GM13977 (cell line): ENCODE measurements at places on chromosomes 3 and 15.

GRCh38 chr15:70247281-70247680, 149.6 kb upstream of the TLE3 start:
- no peak for DNase-seq

DNA sequence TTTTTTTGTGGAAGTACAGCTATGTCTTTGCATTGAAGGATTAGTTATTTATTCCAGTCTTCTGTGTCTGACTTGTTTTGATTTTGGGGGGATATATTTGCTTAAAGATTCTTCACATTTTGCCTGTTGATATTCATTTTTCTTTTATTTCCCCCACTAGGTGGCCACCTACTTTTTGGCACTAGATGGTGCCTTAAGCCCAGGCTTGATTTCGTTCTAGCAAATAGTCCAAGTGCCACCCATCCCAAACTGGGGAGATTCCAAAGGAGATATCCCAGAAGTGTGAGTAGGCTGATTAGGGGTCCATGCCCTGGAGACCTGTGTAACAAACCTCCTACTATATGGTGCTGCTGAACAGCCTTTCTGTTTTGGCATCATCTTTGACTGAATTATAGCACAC, 80.0 kb upstream of the SPATA16 start:
- DNase-seq: no peak

DNA sequence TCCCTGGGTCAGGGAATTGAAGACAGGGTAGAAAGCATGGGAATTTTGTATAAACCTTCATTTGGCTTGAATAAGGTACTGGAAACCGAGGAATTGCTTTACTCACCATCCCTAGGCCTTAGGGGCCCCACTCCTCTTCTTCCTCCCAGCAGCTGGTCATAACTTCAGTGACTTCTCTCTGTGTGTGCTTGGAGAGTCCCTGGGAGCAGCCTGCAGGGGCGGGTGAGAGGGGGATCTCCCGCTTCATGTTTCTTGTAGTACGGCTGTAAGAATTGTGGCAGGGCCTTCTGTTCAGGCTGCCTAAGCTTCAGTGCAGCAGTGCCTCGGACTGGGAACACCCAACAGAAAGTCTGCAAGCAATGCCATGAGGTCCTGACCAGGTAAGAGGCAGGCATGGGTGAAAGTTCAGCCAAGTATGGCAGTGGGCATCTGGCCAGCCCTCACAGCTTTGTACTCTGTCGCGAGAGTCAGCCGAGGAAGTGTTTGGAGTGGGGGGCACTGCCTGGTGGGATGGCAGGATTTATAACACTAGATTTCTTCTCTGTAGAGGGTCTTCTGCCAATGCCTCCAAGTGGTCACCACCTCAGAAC, 1.7 kb upstream of the DNAJC17 start:
- peak; percentile 46 for DNase-seq

- DNase-seq: no peak
These were observed 135.7 kb downstream of the LRIG1 start for GRCh38 chr3:66365080-66365479.

DNA sequence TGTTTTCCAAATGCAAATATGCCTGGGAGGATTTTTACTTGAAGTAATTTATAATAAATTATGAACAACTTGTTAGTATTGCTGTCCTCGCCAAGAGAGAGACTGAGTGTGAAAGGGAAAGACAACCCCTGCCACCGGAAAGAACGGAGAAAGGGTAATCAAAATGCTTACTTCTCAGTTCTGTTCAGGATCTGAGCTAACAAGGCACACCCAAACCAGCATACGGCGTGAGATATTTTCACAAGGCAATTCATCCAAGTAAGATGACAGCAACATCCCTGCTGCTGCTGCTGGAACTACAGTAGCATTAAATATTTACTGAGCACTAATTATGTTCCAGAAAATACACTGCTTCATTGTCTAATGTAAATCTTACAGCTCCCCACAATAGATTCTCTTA, 96.1 kb downstream of the KBTBD8 start:
- DNase-seq: no peak

GRCh38 chr3:45211466-45212094, 14.5 kb downstream of the TMEM158 start:
- no peak for DNase-seq

GRCh38 chr15:47194718-47195117, 522.6 kb upstream of the SEMA6D start:
- DNase-seq: no peak

DNA sequence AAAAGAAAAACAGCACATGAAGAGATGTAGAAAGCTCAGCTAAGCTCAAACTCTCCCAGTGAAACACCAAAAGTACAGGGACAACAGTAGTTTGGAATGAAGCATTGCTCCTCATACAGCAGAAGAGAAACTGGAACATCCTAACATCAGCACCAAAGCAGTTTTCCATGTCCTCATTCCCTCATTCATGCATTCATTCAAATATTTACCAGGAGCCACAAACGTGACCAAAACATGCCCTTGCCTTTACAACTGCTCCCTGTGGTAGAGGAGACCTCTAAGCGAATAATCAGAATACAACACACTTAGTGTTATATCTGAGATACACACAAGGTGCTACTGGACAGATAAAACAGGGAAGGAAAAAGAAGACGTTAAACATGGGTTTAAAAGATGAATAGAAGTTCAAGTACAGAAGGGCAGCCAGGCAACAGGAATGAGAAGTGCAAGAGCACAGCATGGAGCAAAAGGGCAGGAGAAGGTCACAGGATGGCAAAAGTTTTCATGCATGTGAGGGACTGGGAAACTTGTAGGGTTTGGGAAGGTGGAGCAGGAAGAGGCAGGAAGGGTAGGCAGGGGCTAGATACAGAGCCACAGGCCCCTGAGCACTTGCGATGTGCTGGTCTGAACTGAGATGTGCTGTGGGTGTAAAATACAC, 58.5 kb upstream of the LMCD1 start:
- DNase-seq: no peak

- no peak for DNase-seq
These were observed 1.0 kb upstream of the RNF7 start for GRCh38 chr3:141737093-141737492.

- DNase-seq: no peak
These were observed 38.7 kb downstream of the ZBTB38 start for GRCh38 chr3:141407047-141407446.

GRCh38 chr15:90550919-90551318, 21.2 kb downstream of the CRTC3 start:
- DNase-seq: peak; percentile 27

- DNase-seq: no peak
These were observed 120.0 kb downstream of the SLCO3A1 start for GRCh38 chr15:91973481-91973880.

DNA sequence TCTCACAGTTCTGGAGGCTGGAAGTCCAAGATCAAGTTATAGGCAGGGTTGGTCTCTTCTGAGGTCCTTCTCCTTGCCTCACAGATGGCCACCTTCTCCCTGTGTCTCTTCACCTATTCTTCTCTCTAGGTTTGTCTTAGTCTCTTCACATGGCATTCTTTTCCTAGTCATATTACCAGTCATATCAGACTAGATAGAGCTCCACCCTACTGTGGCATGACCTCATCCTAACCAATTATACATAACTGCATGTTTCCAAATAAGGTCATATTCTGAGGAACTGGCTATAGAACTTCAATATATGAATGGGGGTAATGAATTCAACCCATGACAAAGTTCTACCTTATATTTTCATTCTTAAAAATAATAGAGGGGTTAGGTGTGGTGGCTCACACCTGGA, 196.4 kb upstream of the UBE3A start:
- DNase-seq: no peak

DNA sequence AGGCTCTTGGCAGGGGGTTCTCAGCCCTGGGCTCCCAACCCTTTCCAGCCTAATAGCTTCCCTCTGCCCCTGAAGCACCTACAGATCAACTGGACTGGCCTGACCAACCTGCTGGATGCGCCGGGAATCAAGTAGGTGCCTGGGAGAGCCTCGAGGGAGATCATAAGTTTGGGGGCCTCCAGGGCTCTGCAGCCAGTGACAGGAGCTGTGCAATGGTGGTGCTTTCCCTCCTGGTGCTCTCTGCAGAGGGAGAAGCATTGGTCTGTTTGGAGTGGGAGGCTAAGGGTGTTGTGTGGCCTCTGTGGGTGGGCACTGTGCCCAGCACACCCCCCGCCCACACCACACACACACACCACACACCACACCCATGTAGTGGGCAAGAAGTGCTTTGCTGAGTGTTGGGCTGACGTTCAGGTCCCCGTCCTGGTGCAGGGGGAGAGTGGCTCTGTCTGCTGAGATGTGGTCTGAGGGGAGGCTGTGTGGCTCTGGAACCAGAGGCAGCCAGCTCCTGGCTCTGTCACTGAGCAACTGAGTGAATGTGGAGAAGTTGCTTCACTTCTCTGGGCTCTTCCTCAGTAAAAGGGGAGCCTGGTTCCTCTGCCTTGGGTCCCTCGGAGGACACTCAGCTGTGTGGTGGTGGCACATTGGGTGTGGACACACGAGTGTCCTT, 26.3 kb downstream of the ESYT3 start:
- no peak for DNase-seq

DNA sequence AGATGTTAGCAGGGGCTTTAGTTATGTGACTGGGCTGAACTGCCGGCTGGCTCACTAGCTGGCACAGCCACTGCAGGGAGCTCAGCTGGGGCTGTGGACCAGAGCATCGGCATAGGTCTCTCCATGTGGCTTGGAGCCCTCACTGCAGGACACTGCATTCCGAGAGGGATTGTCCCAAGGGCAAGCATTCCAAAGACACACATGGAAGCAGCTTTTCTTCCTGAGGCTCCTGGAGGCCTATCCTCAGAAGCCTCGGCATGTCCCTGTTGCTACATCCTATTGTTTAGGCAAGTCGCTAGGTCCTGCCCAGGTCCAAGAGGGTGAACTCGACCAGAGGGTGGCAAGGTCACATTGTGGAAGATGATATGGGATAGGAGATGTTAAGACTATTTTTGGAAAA, 209.8 kb downstream of the PLCL2 start:
- DNase-seq: no peak

GRCh38 chr3:39000008-39000450, 51.7 kb downstream of the SCN11A start:
- peak; percentile 66 for DNase-seq

GRCh38 chr3:64925575-64925974, 237.8 kb upstream of the ADAMTS9 start:
- DNase-seq: no peak

GRCh38 chr3:133988631-133989161, 41.0 kb downstream of the SLCO2A1 start:
- no peak for DNase-seq

DNA sequence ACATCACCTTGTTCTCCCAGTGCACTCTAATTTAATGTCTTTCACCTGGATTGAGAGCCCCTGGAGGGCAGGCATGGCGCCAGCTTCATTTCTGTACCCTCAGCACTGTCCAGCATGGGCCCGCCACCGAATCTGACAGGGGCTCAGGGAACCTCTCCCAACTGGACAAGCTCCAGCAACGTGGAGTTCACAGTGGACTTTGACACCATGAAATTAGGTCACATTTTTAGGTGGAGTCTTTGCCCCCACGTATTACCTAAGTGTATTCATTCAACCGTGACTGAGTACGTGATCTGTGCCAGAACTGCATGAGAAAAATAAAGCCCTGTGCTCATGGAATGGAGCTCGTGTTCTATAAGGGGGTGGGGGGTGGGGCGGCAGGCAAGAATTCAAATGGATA, 94.1 kb upstream of the ATP2B2 start:
- no peak for DNase-seq

- DNase-seq: no peak
These were observed 14.3 kb downstream of the MINDY2 start for GRCh38 chr15:58785355-58785754.

DNA sequence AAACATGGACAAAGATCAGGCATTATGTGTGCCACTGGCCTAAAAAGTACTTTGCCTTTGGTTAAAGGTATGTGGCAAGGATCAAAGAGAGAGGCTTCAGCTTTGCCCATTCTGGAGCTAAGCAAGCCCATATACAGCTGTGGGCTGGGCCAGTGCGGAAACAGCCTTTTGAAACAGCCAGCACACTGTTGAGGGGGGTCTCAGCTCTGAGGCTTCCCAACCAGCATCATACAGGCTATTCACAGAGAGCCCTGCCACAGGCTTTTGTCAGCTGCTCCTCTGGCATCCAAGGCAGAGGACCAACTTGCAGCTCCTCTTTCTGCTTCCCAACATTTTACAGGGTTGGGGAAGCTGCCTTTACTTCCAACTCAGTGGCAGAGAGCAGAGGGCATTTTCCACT, 63.2 kb upstream of the FOXB1 start:
- DNase-seq: no peak

- DNase-seq: no peak
These were observed 70.5 kb upstream of the WDR72 start for GRCh38 chr15:53829923-53830459.

DNA sequence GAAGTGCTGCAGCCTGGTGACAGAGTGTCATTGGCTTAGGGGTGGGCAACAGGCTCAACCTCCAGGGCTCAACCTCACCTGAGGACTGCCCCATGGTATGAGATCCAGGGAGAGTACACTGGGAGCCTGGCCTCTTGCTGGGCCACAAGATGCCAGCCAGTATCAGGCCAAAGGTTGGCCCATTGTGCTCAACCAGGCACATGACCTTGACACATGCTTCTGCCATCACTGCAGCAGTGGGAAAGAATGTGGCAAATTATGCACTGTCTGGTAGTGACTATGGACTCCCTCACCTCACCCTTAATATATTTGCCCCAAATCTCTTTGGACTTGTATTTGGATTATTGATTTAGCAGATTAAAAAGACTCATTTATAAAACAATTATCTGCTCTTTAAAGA, 233.9 kb upstream of the GOLGA6L4 start:
- DNase-seq: no peak
